AG09309 (cell line): ENCODE measurements at places on chromosomes 7 and 10.

GRCh38 chr7:7208520-7208919, 26.2 kb downstream of the C1GALT1 start:
- no peak for DNase-seq

- no peak for DNase-seq
These were observed 32.5 kb upstream of the GPR26 start for GRCh38 chr10:123633636-123634035.

- DNase-seq = no peak
These were observed 219.0 kb upstream of the CSTF2T start for GRCh38 chr10:51918440-51918839.

DNA sequence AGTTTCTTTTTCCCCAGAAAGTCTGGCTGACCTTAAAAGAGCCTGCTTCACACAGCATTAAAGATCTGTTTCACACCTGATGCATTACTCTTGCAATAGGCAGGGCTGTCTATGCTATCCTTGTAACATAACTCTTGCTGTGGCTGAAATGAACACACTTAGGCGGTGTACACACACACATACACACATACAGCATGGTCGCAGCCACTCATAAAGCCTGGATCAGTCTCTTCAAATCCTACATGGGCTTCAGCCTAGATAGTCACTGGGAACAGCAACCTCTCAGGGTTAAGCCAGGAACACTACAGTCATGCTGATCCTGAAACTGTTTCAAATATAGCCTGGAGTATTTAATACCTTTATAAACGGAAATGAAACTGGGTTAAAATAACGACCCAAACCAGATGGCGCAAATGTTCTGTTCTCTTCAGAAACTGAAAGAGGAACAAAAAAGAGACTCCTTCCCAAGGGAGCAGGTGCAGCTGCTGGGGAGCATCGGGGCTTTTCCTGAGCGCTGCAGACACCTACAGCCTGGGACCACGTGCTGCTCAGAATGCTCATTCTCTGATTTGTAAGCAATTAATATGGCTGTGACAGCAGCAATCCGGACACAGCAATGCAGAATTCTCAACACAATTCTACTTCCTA, 61.0 kb upstream of the SFMBT2 start:
- no peak for DNase-seq

- DNase-seq = no peak
These were observed 29.0 kb upstream of the ZNF862 start for GRCh38 chr7:149809215-149809614.

- no peak for DNase-seq
These were observed 31.0 kb downstream of the SHTN1 start for GRCh38 chr10:116973946-116974455.

DNA sequence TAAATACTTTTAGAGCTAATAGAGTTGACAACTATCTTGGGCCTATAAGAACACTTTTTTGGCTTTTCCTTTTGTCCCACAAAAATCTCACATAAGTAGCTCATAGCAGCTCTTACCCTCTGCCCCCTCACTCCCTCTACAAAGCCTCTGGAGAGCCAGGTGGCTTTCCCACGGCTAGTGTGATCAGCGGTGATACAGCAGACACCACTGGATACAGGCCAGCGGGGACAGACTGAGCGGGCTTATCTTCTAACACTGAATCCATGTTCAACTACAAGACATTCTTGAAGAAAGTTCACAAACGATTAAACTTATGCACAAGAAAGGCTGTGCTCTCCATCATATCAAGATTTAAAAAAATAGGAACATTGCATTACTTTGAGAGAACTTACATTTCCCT, 377.2 kb downstream of the PARD3 start:
- no peak for DNase-seq

- no peak for DNase-seq
These were observed 12.7 kb upstream of the DNAJB12 start for GRCh38 chr10:72367301-72367960.

- no peak for DNase-seq
These were observed 66.5 kb downstream of the TNS3 start for GRCh38 chr7:47515305-47515834.

GRCh38 chr7:7119729-7120128, 62.6 kb upstream of the C1GALT1 start:
- no peak for DNase-seq

DNA sequence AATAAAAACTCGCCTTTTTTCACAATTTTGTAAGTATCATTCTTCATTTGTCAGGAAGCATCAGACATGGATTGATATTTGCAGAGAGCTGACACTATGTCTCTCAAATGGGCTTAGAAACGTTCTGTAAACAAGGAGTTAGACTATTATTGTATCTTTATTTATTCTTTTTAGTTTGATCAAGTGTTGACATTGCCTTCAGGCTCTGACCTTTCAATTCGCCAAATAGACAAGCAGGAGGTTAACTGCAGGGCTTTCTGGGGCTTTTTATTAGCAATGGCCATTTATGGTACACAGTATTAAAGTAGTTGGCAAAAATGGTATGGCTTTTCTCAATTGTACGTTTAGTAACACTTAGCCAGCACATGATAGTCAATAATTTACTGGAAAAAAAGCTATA, 221.7 kb downstream of the ZWINT start:
- DNase-seq = no peak

- no peak for DNase-seq
These were observed 41.6 kb upstream of the LHFPL3 start for GRCh38 chr7:104286839-104287238.

DNA sequence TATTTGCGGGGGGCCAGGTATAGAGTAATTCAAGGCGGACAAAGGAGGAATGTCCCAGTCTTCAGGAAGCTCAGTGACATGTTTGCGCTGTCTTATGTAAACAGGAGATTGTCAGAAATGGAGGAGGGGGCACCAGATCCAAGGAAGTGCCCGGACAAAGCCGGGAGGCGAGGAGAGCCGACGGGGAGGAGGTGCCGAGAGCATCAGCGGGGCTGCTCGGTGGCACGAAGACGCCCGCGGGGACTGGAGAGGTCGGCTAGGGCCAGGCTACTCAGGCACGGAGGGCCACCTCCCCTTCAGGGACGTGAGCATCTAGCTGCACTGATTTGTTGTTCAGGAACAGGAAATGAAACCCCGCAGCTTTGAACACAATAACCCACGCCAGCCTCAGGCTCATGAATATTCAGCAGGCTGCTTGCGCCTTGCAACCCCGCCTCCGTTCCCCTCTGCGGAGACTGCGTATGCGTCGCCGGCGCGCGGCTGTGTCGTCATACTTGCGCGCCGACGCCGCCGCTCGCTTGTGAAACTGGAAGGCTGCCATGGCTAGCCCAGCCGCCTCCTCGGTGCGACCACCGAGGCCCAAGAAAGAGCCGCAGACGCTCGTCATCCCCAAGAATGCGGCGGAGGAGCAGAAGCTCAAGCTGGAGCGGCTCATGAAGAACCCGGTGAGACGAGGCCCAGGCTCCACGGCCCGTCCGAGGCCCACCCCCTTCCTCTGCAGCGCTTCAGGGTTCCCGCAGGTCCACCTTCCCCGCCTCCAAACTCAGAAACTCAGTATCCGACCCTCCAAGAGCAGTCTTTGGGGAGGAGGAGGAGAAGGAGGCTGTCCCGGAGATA, at the start of gene PRKRIP1:
Gene PRKRIP1, plus strand, starts transcription at position 491 of the 837 bp plus-strand sequence. Its CDS starts 49 bp downstream, at position 540.
- peak; percentile 55 for DNase-seq

DNA sequence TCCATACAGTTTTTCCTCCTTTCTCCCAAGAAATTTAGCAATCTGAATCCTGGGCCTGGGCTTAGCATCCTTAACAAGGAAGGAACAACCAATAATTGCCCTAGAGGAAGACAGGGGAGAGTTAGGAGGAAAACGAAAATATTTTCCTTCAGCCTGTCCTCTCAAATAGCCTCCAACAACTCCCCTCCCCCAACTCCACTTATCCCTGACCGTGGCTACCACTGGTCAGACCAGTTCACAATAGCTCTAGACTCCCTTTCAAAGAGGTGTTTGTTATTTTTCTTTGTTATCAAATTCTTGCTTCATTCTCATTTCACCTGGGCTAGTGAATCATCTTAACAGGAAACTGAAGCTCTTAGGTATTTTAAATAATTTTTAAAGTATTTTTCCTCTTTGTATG, 114.1 kb downstream of the CPED1 start:
- DNase-seq = no peak
